SK-N-MC (cell line): ENCODE measurements at places on chromosomes 5 and 9.

- no peak for DNase-seq
These were observed 806 bp downstream of the ZNF474 start for GRCh38 chr5:122130152-122130551.

DNA sequence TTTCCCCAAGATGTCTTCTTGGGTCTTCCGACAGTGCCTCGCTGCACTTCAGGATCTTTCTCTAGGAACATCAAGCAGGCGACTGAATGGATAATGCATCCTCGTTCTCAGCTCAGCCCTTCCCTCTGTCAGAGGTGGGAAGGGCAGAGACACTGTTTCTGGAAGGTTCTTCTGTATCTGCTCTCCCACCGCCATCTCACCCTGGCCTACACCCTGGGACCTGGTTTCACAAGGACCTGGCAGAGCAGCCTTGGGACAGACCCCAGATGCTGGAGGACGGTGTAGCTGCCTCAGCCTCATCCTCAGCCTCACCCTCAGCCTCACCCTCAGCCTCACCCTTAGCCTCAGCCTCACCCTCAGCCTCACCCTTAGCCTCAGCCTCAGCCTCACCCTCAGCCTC, 18.5 kb downstream of the MRPL36 start:
- DNase-seq = no peak

GRCh38 chr9:130847306-130848217, 12.5 kb downstream of the ABL1 start:
- peak; percentile 75 for DNase-seq

DNA sequence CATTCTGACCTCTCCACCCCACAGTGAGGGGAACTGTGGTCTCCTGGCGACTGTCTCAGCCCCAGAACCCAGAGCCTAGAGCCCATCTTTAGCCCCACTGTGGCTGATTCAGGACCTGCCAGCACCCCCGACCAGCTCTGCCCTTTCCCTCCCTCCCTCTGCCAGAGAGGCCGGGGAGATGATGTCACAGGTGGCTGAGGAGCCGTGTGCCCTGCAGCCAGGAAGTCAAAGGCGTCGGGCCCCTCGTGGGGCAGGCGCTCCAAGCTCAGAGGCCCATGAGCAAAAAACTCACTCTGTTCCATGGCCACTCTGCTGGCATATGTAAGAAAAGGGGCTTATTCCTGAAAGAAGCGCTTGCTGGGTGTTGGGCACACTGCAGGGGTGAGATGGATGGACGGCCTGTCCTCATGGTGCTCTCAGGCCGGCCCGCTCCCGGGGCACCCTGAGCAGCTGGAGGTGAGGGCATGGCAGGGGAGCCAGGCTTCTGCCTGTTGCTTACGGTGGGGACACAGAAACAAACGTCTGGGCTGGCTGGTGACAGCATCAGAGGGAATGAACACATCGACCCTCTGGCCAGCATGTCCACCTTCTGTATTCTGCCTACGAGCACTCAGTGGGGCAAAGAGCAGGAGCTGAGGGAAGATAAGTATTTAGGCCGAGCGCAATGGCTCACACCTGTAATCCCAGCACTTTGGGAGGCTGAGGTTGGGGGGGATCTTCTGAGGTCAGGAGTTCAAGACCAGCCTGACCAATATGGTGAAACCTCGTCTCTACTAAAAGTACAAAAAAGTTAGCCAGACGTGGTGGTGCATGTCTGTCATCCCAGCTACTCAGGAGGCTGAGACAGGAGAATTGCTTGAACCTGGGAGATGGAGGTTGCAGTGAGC, 41.1 kb downstream of the LAMC3 start:
- no peak for DNase-seq

DNA sequence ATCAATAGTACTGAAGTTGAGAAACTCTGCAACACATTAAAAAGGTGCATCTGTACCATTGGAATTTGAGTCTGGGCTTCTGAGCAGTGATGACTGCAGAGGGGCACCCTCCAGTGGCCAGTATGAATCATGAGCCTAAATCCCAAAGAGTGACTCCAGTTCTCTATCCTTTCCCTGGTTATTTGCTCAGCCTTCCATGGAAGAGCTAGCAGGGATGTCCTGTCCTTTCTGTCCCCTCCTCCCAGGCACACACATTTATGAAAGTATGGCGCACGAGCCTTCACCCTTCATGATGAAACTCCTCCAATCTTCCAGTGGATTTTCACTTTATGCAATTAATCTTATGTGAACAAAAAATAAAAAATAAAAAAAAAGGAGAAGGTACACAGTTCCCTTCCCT, 81.0 kb downstream of the ESM1 start:
- peak; percentile 51 for DNase-seq

- DNase-seq = no peak
These were observed 2.6 kb upstream of the EGFL7 start for GRCh38 chr9:136659861-136660784.

DNA sequence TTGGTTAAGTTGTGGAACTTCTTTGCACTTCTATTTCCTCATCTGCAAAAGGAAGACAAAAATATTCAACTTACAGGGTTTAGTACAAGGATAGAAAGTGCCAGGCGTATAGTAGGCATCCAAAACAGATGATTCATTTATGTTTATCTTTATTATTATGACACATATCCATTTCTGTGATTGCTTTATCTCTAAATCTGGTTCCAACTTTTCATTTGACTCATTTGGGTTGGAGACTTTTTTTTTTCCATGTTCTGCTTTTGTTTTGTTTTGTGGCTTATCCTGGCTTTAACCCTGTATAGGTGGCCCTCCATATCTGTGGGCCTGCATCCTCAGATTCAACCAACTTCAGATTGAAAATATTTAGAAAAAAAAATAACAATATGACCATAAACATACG, 186.7 kb upstream of the SLC24A2 start:
- no peak for DNase-seq

- no peak for DNase-seq
These were observed 483.7 kb upstream of the PIK3R1 start for GRCh38 chr5:67731886-67732285.

- no peak for DNase-seq
These were observed 4.2 kb upstream of the RNF180 start for GRCh38 chr5:64161420-64161819.

- DNase-seq = no peak
These were observed 229.0 kb downstream of the ACTL7B start for GRCh38 chr9:108626743-108627142.

DNA sequence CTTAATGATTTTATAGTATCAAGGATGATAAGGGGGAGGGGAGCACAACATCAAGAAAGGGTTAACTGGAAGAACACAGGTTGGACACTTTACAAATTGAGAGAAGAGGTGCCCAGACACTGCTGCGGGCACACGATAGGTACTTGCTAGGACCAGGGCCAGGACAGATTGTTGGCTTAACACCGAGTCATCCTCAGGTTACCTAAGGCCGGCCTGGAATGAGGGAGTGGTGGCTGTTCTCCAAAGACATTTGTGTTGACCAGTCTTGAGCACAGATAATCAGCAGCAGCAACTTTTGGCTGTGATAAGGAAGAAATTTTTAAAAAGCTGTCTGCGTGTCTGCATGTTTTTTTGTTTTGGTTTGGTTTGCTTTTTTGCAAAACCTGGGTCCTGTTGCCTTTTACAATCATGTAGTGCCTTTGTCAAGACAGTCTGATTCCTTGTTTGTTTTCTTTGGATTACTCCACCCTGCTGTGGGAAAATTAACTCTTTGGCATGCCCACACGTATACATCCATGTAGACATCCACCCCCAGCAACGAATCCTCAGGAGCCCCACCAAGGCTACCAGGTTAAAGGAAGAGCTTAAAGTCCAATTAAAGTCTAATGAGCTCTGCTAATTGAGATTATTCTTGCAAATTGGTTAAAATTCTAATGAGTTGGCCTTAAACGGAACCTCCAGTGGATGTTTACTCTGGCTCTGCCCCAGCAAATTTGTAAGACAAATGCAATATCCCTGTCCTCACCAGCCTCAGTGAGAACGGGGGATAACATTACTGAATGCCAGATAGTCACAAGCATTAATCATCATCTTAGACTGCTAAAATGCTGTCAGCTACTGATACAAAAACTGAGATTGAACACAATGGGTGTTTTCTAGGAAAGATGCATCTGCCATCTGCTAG, 382.3 kb downstream of the ACTL7B start:
- DNase-seq = no peak

DNA sequence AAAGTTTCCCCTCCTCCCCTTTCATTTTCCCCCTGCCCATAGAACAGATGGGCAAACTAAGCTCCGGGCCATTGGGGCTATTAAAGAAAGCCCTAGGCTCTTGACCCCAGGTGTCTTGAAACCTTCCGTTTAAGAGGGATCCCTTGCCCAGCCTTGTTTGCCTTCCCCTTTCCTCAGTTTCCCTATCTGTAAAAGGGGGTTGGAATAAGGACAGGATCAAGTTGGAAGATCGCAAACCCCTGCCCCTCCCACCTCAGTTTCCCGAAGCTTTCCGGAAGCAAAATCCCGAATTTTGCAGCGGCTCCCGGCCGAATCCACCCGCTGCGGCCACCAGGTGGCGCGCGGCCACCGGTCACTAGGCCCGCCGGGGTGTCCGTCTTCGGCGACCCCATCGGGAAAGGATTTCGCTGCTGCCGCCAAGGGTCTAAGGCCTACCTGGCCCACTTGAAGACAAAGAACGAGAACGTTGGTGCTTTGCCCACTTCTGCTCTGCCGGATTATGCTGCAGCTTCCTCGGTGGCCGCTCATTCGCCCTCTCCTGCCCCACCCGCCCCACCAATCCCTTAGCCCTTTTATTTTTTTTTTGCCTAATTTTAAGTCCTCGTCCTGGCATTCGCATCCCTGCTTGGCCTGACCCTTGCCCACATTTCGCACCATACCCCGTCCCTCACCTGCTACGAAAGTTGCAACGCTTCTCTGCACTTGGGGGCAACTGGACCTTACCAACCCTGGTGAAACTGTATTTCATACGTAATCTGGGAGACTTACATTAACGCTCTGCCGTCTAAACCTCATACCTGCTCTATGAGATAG, 962 bp upstream of the NR6A1 start:
- DNase-seq = no peak
